Dorsolateral prefrontal cortex (tissue), 122 donors: ENCODE measurements at places on chromosomes 13 and 19.

GRCh38 chr13:45903051-45903813 lies 51.7 kb upstream of the SIAH3 start:
- DNase-seq, result no peak

DNA sequence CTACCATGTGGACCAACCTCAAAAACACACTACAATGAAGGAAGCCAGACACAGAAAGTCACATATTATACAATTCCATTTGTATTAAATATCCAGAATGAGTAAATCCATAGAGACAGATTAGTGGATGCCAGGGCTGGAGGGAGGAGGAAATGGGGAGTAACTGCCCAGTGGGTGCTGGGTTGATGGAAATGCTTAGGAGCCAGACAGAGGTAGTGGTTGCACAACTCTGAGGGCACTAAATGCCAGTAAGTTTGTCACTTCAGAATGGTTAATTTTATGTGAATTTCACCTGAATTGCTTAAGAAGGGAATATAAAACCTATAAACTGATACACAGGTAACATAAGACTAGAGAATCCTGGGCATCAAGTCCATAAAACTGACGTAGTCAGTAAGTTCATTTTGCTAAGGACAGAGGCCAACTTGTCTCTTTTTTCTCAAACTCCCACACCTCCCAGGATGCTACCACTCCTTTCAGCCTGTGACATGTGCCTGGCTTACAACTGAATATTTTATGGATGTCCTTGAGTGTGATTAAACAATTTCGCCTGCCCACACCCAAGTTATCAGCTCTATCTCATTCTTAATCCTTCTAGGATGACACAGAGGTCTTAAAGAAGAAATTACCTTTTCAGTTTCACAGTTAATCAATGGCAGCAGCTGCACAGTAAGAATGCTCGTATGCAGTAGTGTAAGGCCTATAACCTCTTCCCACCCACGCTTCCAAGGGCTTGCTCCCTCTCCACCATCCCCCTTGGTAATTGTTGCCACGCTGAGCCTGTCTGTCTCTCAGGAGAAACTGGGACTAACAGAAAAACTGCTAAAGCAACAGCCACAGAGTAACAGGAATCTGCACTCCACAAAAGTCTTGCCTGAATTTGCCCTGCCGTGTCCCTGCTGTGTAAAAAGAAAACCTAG lies 5.9 kb upstream of the MLNR start:
- no peak for DNase-seq

DNA sequence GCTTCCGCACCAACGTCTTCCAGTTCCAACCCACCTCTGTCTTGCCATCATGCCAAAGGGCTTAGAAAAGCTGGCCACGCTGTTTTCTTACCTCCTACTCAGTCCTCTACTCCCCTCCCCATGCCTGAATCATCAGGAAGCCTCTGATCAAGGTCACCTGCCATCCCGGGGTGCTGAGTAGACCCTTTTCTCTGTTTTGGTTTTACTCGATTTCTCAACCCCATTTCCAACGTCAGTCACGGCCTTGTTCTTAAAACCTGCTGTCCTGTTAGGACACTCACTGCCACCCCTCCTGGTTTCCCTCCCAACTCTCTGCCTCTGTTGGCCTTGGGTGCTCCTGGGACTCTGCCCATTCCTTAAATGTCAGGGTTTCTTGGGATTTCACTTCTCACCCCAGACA lies 350.1 kb downstream of the FOXO1 start:
- no peak for DNase-seq

DNA sequence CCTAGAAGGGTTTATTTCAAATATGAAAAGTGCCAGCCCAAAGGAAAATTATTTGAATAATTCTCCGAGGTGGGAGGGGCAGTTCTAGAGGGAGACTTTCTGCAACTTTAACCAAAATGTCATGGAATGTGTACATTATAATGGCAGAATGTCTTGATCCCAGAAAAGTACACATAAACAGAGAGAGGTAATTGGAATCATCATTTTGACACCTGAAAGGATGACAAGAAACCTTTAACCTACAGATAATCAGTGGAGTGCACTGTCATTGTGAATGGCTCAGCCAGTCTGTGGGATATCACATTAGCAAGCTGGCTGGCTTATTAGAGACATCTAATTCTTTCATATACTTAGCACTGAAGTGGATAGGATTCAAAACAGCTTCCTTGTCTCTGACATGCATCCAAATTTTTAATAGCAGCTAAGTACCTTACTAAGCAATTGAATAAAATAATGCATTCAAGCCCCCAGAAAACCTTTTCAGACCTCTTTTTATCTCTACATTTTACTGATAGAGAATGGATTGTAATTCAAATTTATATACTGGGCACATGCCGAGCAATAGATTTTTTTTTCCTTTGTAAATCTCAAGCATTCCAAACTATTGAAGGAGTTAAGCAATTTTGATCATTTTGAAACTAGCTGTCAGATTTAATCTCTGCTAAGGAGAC lies 468.6 kb downstream of the COG6 start:
- DNase-seq, result no peak

DNA sequence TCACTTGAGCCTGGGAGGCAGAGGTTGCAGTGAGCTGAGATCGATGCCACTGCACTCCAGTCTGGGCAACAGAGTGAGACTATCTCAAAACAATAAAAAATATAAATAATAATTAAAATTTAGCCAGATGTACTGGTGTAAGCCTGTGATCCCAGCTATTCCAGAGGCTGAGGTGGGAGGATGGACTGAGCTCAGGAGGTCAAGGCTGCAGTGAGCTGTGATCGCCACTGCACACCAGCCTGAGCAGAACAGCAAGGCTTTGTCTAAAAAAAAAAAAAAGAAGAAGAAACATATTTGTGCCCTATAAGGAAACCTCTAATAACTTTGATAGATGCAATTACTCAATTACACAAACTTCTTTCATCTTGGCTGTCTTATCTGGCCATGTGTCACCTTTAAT lies 52.3 kb downstream of the ABCC4 start:
- DNase-seq, result no peak

- DNase-seq, result no peak
Measured at GRCh38 chr19:28217022-28217421, 995.9 kb downstream of the UQCRFS1 start.
